ELR (cell line): ENCODE measurements at places on chromosomes 12 and 14.

DNA sequence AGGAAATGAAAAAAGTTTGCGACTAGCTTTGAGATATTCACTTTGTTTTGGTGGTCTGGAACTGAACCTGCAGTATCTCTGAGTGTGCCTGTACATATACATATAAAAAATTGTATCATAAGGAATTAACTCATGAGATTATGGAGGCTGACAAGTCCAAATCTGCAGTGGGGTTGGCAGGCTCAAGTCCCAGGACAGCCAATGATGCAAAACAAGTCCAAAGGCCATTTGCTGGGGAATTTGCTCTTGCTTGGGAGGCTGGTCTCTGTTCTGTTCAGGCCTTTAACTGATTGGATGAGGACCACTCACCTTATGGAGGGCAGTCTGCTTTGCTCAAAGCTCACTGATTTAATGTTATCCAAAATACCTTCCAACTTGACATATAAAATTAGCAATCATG, 66.8 kb downstream of the FGD4 start:
- no peak for DNase-seq

DNA sequence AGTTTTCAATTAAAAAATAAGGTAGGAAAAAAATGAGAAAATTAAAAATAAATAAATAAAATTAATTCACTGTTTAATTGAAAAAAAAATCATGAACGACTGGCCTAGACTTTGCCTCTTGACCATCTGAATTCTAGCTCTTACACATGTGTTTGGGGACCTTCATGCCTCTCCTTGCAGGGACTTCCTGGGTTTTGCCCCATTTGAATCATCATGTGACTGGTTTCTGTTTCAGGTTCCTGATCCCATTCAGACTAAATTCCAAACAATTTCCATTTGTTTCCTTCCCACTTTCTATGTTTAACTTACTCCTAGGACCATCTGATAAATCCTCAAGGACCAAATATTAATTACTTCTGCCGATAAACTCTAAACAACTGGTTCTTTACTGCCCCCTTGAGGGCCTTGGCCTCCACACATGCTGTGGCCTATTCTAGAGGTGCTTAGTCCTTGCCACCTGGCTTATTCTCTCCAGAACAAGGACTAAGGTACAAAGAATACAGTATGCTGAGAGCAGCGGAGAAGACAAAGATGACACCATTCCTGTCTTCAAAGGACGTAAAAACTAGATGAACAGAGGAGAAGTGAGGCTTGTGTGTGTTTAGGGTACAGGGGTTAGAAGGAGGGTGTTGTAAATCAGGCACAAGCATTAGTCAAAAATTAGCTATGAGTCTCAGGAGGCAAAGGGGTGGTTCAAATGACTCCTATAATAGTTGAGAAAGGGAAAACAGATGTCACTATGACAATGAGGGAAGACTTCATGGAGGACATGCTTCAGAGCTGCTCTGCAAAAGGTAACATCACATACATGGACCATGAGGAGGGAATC, 125.8 kb upstream of the AVPR1A start:
- peak; percentile 57 for DNase-seq

GRCh38 chr14:69682621-69683263, 71.3 kb downstream of the SUSD6 start:
- DNase-seq = no peak

GRCh38 chr12:128644664-128645296, 179.0 kb downstream of the SLC15A4 start:
- peak; percentile 1 for DNase-seq

GRCh38 chr12:5972387-5972786, 27.3 kb upstream of the ANO2 start:
- DNase-seq = no peak

DNA sequence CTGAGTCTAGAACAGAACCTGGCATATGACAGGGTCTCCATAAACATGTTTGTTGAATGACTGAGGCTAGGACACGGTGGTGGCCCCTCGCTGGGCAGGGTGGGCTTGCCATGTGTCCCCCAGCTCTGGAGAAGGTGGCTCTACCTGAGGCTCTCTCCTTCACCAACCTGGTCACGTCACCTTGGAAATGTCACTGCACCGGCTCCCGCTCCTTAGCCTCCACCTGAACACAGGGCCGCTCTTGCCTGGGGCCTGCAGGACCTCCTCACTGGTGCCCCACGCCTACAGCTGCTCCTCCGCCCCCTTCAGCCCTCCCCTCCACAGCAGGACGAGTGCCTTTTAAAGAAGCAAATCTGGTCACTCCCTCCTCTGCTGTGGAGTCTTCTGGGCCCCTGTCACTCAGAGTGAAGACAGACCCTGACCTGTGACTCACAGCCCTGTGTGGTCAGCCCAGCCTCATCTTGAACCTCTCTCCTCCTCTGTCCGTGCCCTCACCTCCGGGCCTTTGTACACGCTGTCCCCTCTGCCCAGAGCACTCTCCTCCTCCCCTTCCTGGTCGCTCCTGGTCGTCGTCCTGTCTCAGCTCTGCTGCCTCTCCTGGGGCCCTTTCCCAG, 81.0 kb downstream of the ADGRD1 start:
- no peak for DNase-seq

GRCh38 chr12:110345176-110345661, 58.3 kb downstream of the ANAPC7 start:
- DNase-seq = no peak
